ENCODE measurements at places on chromosomes 1 and 21. TPM values are rescaled to one million over a fixed set of nuclear protein-coding genes. Genes with fewer than 3 reads are reported as not detected.

DNA sequence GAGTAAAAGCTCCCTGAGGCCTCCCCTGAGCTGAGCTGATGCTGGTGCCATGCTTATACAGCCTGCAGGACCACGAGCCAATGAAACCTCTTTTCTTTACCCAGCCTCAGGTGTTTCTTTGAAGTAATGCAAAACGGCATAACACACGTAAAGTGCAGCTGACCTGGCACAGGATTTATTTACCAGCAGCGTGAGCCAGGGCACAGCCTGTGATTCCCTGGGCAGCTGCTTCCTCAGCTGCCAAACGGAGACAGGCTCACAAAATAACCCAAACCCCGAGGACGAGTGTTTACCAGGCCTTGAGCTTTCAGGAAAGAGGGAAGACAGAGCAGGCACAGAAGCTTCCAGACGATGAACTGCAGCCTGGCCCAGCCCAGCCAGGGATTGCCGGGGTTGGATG lies 120.6 kb upstream of the ARHGEF16 start:
- DNase-seq, result no peak

DNA sequence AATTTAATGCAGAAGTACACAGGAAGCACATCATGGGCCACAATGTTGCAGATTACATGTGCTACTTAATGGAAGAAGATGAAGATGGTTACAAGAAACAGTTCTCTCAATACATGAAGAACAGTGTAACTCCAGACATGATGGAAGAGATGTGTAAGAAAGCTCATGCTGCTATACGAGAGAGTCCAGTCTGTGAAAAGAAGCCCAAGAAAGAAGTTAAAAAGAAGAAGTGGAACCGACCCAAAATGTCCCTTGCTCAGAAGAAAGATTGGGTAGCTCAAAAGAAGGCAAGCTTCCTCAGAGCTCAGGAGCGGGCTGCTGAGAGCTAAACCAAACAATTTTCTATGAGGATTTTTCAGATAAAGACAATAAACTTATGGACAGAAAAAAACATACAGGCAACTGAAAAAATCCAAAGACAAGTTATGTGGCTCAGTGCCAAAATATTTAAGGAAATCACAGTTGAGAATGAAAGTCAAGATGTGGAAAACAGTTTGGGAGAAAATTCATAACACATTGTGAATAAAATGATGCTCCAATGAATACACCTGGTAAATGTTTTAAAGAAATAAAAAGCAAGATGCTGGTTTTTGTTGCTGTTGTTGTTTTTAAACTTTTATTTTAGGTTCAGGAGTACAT lies 2.8 kb upstream of the ZNF644 start:
- DNase-seq, result no peak

GRCh38 chr1:154745286-154745731 lies 124.8 kb downstream of the KCNN3 start:
- no peak for DNase-seq

GRCh38 chr1:22830757-22831340 lies 120.2 kb downstream of the EPHB2 start:
- DNase-seq, result no peak

Gene FAM72A
- 5.4 TPM for total RNA-seq

GRCh38 chr1:180905927-180906326 lies 6.8 kb upstream of the KIAA1614 start:
- no peak for DNase-seq

DNA sequence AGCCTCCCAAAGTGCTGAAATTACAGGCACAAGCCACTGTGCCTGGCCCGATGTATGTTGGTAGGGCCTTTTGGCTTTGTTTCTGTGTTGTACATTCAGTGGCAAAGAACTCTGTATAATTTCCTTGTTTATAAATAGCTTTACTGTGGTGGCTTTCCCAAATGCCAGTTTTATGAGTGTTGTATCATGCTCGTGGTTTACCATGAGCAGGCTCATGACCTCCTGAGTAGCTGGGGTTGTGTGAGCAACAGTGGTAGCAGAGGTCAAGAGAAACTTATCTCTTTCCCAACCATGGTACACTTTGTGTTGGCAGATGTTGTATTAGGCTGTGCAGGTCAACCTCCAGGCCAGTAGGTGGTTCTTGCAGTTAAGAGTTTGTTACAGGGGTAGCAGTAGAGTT lies 420.4 kb upstream of the BEND5 start:
- DNase-seq, result no peak

DNA sequence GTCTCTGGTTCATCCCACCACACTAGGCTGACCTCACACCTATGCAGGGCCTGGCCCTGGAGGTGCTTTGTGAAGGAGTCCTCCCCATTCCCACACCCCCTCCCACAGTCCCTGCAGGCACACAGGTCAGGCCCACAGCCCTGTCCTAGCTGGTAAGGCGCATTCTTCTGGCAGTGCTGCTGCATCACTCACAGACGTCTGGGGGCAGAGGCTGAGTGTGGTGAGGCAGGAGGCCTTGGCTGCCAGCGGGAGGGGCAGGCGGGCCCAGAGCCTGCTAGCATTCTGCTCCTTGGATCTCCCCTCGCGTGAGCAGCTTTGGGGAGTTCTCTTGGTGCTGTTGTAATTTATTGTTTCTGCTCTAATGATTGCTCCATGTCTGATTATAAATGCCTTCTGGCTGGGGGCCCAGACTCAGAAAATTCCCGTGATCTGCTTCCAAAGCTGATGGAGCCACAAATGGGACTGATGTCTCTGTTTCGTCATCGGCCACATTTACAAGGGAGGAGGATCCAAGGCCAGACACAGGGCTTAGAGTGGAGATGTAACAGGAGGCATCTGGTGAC lies 62.9 kb downstream of the TRABD2B start:
- no peak for DNase-seq

GRCh38 chr1:204703826-204704612 lies 18.5 kb upstream of the LRRN2 start:
- no peak for DNase-seq

All from activated T-cell treated with anti-CD3 and anti-CD28 coated beads, Interleukin-2, amount 50 U/mL, for 4 hours (primary cell).